Ureter (tissue), 1 donor: ENCODE measurements at places on chromosomes 1 and 21. TPM values are rescaled to one million over a fixed set of nuclear protein-coding genes. Genes with fewer than 3 reads are reported as not detected.
A peak's percentile ranks its signal among the peaks of the same experiment; 100 is the strongest.

GRCh38 chr1:19651141-19651737 is 7.1 kb downstream of the NBL1 start:
- DNase-seq: no peak

DNA sequence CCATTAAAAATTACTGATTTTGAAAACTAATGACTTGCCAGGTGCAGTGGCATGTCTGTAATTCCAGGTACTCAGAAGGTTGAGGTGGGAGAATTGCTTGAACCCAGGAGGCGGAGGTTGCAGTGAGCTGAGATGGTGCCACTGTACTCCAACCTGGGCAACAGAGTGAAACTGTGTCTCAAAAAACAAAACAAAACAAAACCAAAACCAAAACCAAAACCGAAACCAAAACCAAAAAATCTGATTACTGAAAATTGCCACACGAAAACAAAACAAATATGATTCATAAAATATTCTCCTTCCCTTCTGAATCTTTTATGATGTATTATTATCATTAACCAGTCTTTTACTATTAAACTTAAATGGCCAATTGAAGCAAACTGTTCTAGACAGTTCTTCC is 74.1 kb downstream of the SERINC2 start:
- DNase-seq: no peak

DNA sequence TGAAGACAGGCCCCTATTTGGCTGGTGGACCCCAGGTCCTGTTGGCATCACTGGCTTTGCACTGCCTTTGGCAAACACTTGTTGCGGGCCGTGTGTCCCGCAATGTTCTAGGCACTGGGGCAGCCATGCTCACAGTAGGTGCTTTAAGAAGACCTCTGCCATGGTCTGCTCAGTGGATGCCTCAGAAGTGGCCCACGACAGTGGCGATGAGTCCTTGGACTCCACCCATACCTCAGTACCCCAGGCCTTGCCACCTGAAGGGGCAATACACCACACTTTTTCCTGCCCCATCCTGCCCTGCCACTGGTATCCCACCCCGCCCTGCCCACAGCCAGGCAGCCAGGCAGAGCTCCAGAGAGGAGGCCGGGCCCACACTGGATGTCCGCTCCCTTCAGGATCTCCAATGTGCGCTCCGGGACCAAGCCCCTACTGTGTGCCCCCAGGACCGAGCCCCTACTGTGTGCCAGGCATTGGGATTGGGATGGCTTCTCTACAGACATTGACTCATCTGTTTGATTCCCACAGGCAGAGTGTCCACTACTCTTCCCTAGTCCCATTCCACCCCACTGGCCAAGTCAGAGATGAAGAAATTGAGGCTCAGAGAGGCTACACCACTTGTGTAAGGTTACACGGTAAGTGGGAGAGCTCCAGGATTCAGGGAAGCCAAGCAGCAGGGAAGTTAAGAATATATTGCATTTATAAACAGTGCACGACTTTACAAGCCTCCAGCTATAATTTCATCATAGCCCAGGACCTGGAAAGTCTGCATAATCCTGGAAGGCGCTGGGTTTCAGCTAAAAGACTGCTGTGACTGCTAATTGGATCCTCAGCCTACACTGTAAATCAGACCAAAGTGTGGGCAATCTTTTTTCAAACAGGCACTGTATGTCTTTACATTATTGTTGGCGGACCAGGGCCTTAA is 101.6 kb downstream of the DMRTB1 start:
- no peak for DNase-seq

GRCh38 chr21:42781971-42782722 is 97.2 kb downstream of the WDR4 start:
- no peak for DNase-seq

DNA sequence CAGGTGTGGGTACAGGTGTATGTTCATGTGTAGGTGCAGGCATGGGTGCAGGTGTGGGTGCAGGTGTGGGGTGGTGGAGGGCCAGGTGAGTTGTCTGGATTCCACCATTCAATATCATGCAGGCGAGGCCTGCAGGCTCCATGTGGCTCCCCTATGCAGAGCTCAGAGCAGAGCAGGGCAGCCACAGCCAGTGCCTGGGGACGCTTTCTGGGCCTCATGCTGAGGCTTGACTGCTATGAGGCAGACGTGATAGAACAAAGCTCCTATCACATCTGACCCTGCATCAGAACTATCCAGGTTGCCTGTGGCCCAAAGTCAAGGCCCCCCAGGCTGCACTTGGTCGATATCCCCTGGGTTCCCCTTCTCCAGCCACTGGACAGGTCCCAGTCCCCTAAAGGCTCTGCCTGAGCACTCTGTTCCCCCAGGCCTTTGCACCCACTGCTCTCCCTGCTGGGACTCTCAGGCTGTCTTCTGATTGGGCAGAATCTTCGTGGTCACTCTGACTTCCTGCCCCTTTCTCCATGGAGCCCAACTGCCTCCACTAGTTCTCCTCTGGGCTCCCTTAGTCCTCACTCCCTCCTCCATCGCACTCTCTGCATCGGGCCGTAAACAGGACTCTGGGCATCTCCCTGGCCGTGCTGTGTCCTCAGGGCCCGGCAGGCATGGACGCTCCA is 78.6 kb upstream of the ACTL8 start:
- DNase-seq: no peak

DNA sequence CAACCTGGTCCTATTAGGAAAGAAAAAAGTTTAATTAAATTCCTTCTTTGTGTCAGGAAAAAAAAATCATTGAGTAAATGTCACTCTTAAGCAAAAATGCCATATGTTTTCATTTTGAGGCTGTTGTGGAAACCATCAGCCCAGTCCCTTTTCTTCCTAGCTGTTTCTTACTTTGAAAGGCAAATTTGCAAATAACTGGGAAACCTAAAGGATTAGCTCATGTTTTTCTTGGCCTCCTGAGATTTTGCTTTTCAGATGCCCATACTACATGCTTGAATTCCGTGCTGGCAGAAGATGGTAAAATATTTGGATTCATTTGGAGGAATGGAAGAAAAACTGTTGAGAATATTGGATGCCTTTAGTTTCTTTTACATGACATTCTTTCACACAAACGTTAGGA is 182.1 kb upstream of the ADAMTS5 start:
- DNase-seq: no peak

GRCh38 chr1:60078182-60078581 is 4.6 kb upstream of the C1orf87 start:
- DNase-seq: no peak

DNA sequence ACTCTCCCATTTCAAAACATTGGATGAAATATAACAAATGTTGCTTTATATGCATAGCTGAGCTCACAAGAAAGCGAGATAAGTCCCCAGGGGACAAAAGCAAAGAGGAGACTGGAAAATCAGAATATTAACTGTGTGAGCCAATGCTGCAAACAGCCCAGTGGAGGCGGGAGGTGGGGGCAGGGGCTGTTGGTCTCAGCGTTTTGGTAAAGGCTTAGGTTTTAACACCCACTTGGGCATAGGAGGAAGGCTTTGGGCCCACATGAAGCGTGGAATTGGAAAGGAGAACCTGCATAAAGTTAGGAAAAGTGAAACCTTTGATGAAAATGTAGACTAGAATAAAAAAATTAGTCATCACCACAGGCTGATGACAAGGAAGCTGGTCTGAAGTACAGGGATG is 30.2 kb upstream of the SMIM12 start:
- DNase-seq: no peak

- DNase-seq: no peak
Measured at GRCh38 chr1:184556665-184557064, 169.8 kb downstream of the C1orf21 start.

- no peak for DNase-seq
Measured at GRCh38 chr1:201695607-201696006, 133.3 kb upstream of the IPO9 start.

GRCh38 chr1:6026095-6026809 is 19.4 kb upstream of the KCNAB2 start:
- peak; percentile 83 for DNase-seq

DNA sequence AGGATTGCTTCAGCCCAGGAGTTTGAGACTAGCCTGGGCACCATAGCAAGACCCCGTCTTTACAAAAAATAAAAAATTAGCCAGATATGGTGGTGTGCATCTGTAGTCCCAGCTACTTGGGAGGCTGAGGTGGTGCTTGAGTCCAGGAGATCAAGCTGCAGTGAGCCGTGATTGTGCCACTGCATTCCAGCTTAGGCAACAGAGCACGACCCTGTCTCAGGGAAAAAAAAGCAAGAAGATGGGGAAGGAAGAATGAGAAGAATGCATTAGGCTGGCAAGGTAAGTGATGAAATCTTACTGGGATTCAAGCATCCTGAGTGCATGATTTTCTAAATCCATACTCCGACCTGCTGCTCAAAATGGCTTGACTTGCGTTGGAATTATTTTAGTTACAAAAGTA is 6.8 kb downstream of the PCP4L1 start:
- DNase-seq: no peak

- DNase-seq: no peak
Measured at GRCh38 chr1:202624088-202624780, 86.0 kb downstream of the SYT2 start.

DNA sequence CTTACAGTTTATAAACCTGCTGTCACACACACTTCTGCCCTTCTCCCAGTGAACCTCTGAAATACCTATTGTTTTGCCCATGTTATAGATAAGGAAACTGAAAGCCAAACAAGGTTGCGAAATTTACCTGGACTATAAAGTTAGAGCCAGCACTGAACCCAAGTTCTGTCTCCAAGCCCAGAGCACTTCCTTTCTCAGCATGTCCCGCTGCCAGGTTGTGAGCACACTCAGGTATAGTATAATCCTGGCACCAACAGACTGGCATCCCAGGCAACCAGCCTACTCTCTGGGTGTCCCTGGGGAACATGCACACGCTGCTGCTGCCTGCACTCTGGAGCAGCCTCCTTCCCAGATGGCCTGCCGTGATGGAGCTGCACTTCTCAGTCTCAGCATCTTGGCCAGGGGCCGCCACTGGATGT is 45.1 kb downstream of the PGBD5 start:
- DNase-seq: no peak

DNA sequence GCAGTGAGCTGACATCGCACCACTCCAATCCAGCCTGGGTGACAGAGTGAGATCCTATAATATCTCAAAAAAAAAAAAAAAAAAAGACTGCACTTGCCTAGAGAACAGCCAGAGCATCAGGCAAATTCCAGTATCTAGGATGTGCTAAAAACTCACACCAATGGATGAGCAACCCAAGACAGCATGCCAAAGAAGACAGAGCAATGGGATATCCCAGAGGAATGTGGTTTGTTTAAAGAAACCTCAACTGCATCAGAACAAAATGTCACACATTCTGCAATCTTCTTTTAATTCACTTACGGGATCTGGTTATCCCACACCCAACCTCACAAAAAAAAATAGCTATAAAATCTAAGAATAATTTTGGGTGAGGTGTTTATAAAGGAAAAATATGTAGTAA is 7.3 kb downstream of the KCNH1 start:
- no peak for DNase-seq

DNA sequence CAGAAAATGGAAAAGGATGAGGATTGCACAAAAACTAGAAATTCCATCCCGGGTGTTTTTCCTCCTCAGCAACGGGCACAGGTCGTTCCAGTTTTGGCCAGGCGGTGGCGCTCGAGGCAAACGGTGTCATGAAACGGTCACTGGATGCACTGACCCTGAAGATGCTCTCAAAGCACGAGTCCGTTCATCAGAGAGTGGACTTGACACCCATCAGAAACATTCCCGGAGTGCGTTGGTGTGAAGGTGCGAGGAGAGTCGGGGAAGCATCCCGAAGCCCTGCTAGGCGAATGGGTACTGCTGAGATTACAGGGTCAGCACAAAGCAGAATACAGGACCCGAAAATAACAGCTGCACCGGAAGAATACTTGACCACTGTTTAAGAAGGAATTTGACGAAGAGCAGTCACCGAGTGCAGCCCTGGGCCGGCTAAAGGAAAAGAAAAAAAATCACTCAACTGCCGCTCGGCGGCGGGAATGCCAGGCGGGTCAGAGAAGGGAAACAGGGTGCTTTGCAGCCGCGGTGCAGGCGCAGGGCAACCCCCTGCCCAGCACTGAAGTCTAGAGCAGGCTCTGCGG is 71.7 kb upstream of the ETS2 start:
- peak; percentile 93 for DNase-seq

- DNase-seq: no peak
Measured at GRCh38 chr21:43362915-43363314, 64.0 kb downstream of the SIK1 start.

DNA sequence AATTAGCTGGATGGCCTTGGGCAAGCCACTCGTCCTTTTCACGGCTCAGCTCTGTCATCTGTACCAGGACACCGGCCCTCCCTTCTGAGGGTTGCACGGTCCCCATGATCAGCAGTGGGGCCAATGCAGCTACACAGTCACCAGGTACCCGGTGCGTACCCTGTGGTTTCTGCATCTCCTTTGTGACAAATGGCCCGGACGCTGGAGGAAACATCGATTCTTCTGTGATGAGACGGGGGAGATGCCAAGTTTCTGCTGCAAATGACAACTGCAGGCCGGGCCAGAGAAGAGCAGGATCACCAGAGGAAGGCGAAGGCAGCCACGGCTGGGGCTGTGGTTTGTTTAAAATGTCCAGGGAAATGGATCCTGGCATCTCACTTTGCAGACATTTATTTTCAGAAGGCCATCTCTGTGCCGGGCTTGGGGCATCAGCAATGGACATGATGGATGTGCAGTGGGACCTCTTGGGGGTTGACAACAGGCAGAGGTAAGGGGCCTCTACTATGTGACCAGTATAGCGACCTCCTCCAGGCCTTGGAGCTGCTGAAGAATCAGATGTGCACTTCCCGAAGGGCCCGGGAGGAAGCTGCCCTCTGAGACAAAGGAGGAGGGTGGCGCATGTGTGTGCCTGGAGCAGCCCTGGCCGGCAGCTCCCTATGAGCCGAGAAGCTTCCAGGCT is 221.9 kb upstream of the C1orf174 start:
- DNase-seq: no peak

GRCh38 chr1:119631433-119632102 is 16.5 kb downstream of the ZNF697 start:
- peak; percentile 85 for DNase-seq

GRCh38 chr1:178498896-178499675 is 2.3 kb upstream of the CLEC20A start:
- peak; percentile 32 for DNase-seq

DNA sequence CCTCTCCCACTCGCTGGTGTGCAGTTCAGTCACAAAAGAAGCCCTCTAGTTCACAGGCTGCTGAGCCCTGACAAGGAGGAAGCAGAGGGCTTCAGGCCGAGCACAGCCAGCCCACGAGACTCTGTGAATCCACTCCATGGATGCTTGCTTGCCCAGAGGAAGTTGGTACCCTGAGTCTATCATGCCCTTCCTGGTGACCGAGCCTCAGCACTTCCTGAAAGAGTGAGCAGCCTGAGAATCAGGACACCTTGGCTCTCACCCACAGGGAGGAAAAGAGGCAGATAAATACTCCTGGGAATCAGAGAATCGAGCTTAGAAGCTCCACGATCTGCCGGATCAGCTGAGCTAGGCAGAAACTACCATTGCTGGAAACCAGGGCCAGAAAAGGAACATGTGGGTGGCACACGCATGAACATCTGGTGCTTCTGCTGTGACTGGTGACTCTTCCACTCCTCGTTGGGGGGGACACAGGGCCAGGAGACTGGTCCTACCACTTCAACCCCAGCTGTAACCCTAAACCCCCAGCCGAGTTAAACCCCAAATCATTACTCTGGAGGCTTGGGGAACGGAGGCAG is 376.3 kb upstream of the CAMK1G start:
- DNase-seq: no peak

TRIM17 gene
- 22.6 TPM for total RNA-seq

TMCC2 gene
- 0.55 TPM for total RNA-seq

USP16 gene
- 51.3 TPM for total RNA-seq

EXO5 gene
- total RNA-seq: 8.1 TPM

RAB13 gene
- 86.4 TPM for total RNA-seq

OPTC gene
- total RNA-seq: not detected

PDZK1IP1 gene
- total RNA-seq: 1.9 TPM

KAZN gene
- 40.6 TPM for total RNA-seq

RGS4 gene
- 1.6 TPM for total RNA-seq

MARK1 gene
- 34.8 TPM for total RNA-seq

CR1L gene
- total RNA-seq: not detected
